Body of pancreas (tissue), 4 donors: ENCODE measurements at places on chromosomes 16 and 17.
A peak's percentile ranks its signal among the peaks of the same experiment; 100 is the strongest.

DNA sequence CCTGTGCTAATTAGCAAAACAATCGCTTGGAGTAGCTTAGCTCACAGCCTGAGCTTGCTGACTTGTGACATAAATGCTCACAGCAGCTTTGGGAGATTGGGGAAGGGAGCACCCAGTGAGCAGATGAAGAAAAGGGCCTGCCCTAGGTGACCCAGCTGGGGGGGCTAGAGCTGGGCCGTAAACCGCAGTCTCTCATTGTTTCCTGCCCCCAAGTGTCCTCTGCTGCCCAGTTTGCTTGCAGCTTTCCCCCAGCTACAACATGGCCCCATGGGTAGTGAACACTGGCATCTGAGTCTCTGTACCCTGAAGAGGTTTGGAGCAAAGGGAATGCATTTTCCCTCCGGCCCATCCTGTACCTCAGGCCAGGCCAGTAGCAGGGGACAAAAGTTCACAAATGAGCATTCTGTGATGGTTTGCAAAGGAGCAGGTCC lies 349.4 kb downstream of the SLC39A11 start:
- no peak for DNase-seq

DNA sequence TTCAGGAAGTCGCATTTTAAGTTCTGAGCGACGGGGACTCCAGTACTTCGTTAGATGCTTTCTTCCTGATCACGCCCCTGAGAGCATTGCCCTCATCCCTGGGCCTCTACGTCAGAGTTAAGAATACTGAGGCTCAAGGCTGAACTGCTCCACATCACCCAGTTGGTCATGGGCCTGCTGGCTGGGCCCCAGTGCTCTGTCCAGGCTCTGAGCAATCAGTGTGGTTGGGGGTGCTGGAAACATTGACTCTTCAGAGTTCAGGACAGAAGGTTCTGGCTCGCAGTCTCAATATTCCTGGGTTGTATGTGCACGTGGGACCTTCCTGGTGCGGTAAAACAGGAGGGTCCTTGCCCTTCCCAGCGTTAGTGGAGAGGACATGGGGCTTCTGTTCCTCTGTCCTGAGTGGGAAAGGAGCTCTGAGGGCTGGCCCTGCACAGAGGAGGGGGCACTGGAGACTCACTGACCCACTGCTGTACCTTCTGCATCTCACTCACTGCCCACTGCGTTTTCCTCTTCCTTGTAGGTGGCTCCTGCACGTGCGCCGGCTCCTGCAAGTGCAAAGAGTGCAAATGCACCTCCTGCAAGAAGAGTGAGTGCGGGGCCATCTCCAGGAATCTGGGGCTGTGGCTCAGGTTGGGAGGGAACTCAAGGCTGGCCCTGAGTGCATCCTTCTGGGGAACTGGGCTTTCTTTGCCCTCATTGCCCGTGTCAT lies 518 bp downstream of the MT1E start:
- peak; percentile 76 for DNase-seq

GRCh38 chr17:1179818-1180742 lies at the start of gene ABR:
ABR (minus strand) TSS chr17:1179981; CDS start chr17:1179727, 254 bp downstream.
- DNase-seq: peak; percentile 44

DNA sequence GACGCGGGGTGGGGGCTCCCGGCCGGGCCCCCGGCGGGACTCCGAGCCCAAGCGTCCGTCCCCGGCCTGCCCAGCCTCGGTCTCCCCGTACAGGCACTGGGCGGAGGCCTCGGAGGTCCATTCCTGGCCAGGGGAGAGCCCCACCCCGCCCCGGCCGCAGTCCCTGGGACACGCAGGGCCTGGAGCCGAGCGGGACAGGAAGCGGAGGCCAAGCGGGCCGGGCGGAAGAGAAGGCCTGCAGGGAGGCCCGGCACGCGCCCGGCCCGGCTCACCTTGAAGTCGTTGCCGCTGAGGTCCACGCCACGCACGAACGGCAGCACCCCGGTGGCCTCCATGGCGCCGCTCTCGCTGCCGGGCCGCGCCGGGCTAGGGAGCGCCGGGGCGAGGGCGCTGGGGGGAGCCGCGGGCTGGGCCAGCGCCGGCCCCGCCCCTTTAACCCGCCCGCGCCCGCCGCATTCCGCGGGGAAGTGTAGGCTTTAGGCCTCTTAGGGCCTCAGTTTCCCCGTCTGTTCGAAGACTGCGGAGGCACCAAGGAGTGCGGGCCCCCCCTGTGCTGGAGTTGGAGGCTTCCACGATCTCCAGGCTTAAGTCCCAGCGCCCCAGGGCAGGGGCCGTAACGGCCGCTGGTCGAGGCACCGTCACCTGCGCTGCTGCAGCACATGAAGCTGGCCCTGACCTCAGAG lies at the start of gene FLII:
FLII (minus strand) TSS at position 383 of the 683 bp plus-strand sequence; CDS start at position 335, 48 bp downstream.
- peak; percentile 45 for DNase-seq

GRCh38 chr17:40180694-40181093 lies 3.4 kb downstream of the RAPGEFL1 start:
- DNase-seq: peak; percentile 61

- DNase-seq: no peak
These were observed 1.5 kb downstream of the SLC38A8 start for GRCh38 chr16:84040823-84041820.

- DNase-seq: no peak
These were observed 80.5 kb downstream of the COPRS start for GRCh38 chr17:31778523-31778922.

- DNase-seq: no peak
These were observed at the start of gene LCAT for GRCh38 chr16:67943619-67944504. LCAT (minus strand) TSS chr16:67944120; CDS start chr16:67944101, 19 bp downstream.

- DNase-seq: no peak
These were observed 26.9 kb upstream of the PHAF1 start for GRCh38 chr16:67082891-67083290.
